ENCODE measurements at places on chromosomes 11 and 22.

GRCh38 chr11:110323786-110324185 is 27.4 kb upstream of the RDX start:
- DNase-seq = no peak

DNA sequence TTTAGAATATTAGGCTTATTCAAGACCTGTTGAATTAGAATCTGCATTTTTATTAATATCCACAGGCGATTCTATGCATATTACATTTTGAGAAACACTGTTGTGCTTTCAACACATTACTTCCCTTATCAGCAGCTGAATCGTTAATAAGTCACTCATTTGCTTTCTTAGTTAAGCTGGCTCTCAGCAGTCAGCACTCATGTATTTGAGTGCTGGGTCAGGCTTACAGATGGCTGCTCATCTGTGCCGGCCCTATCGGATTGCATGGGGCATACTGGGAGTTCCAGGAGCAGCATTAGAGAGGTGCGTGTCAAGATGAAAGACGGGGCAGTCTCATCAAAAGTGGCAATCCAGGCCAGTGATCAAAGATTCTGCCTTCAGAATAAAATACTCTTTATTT is 10.8 kb upstream of the OR51L1 start:
- no peak for DNase-seq

GRCh38 chr22:25039255-25039654 is 86.7 kb downstream of the KIAA1671 start:
- no peak for DNase-seq

DNA sequence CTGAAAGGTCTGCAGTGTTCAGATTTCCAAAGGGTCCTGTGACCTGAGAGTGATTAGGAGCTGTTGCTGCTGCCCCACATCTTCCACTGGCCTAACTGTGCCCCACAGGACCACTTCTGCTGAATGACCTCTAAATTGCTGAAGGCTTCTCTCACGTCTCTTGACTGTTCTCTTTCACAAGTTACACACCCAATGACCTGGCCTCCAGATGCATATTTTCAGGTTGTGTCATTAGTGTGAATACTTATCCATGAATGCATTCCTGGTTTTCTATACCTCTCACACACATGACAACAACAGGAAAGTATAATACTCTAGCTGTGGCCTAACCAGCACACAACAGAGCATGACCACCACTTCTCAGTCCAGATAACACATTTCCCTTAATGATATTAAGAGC is 15.4 kb downstream of the PRR14L start:
- DNase-seq = no peak

DNA sequence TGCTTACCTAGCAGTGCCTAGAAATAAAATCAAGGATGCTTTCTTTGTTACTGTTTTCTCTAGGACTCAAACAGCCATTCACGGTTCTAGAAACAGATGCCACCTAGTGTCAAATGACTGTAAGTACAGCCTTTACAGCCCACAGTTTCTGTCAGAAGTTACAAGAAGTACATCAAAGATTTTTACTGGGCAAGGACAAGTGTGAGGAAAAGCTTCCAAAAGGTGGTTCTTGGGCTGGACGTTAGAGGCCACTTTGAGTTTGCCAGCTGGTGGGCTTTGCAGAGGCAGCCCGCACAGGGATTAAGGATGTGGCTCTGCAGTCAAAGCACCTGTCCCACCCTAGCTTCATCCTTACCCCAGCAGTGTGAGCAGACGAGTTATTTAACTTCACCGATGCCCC is 6.9 kb downstream of the KMT5B start:
- peak; percentile 22 for DNase-seq

- no peak for DNase-seq
Observed at GRCh38 chr11:69378303-69379141, 84.6 kb downstream of the MYEOV start.

DNA sequence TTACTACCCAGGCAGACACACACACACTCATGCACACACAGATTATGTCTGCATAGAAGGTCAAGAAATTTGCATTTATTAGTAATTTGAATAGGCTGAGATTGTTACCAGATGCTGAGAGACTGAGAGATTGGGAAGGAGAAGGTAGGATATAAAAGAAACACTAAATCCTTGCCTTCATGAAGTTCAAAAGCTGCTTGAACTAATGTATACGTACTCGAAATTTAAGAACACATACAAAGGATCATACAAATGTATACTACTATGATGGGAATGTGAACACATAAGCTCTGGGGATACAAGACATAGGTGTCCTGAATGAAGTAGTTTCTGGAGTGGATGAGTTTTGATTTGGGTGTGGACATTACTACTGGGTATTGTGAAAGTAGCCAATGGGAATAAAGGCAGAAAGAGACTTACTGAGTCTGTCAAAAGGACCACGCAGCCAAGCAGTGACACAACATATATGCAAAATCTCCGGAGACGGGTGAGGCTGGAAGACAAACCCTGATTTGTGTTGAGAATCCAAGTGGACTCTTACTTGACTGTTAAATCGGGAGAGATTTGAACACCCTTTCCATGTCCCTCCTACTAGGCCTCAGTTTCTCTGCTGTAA is 7.3 kb upstream of the PKNOX2 start:
- no peak for DNase-seq

DNA sequence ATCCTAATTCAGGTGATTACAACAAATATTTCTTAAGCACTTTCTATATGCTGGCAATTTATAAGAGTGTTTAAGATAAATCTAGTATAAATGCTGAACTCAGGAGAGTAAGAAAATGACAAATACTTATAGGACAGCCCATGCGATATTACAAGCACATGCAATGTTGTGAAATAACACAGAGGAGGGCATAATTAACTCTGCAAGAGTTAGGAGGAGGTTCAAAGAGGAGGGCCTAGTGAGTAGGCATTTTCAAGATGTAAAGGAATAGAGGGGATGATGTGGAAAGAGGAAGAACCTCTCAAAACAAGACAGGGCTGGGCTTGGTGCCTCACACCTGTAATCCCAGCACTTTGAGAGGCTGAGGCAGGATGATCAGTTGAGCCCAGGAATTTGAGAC is 37.1 kb upstream of the IL17RA start:
- DNase-seq = no peak

- no peak for DNase-seq
Observed at GRCh38 chr11:5300251-5300650, 1.5 kb downstream of the OR51B4 start.

DNA sequence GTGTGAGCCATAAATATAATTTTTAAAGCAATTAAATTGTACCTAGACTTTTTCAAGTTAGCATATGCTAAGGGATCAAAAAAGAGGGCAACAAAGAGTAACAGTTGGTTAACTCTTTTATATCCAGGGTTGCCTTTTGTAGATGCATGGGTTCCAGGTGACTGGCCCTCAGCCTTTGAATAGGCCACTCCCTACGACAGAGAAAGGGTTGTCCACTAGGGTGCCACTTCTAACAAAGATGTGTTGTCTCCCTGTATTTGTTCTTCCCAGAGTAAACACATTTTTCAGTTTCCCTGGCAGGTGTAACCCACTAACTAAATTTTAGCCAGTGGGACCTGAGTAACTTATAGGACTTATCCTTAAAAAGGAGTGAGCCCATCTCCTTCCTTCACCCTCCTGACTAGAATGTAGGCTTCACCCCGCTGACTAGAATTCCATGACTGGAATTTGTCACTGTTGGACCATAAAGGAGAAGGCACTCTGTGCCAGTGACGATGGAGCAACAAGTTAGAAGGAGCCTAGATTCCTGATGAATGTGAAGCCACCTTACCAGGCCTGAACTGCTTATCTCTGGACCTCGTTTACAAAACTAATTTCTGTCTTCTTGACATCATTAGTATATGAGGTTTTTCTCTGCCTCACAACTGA is 16.6 kb downstream of the TUG1 start:
- no peak for DNase-seq

GRCh38 chr11:57493507-57494503 is 21.7 kb downstream of the SLC43A1 start:
- peak; percentile 78 for DNase-seq

DNA sequence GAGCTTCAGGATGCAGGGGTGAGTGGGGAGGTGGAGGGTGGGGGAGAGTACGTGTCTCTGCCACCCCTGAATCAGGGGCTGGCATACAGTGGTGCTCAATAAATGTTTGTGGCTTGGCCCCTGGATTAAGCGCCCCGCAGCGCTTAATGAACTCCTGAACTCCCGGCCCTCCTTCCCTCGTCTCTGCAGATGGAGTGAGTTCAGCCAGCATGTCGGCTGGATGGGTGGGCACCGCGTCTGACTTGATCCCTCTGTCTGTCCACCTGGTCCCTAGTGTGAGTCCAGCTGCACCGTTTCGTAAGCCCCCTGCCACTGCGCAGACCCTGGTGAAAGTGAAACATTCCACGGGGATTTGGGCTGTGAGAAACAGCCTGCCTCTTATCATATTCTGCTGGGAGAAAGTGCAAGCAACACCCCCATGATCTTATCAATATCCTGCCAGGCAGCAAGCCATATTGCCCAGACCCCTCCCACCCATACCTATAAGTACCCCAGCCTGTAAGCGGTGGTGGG is 12.0 kb upstream of the MRGPRD start:
- no peak for DNase-seq

DNA sequence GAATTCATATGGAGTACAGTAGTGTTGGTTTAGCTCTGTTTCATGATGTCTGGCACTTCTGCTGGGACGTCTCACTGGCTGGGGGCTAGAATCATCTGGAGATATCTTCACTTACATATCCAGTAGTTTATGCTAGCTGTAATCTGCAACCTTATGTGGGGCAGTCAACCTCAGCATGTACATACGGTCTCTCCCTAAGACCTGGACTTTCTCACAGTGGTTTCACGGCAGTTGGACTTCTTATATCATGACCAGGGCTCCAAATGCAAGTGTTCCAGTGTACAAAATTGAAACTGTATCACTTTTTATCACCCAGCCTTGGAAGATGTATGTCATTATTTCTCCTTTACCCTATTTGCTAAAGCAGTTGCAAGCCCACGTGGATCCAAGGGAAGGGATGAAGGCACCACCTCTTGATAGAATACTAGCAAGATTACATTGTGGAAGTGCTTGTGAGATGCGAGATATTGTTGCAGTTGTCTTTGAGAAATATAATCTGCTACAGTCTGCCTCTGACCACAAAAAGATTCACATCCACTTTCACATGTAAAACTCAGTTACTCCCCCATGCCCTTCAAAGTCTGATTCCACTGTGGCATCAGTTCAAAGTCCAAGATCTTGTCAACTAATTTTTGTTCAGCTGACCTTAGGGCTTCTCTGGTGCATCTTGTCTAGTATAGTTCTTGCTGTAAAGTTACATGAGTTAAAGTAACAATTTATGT is 316.6 kb upstream of the NCAM1 start:
- no peak for DNase-seq

DNA sequence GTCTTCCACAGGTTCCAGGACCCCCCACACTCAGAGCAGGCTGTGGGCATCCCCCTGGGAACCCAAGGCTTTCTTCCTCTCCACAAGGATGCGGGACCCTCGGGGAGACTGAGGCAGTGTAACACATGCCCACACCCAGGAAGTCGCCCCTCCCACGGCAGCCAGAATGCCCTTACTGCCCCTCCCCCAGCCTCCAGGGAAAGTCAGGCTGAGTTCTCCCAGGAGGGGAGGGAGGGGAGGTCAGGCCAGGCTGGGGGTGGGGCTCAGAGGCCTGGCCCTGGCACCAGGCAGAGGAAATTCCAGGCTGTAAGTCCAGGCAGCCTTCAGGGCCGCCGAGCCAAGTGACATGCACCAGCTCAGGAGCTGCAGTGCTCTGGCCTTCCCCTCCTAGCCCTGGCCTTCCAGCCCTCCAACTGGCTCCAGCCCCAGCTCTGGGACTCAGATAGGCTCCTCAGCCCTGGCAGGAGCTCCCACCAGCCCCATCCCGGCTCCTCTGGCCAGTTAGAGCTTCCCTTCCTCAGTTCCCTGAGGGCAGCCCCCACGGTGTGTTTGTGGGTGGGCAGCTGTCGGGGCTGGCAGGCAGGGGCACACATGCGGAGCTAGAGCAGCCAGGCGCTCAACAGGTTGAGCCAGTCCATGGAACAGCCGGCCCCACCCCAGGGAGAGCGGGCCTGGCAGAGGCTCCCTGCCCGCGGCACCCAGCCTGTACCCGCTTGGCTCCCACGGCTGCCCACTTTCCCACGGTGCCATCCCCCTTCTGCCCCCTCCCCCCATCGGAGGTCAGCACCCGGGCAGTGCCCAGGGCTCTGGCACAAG is 3.6 kb downstream of the BCL9L start:
- DNase-seq = no peak

DNA sequence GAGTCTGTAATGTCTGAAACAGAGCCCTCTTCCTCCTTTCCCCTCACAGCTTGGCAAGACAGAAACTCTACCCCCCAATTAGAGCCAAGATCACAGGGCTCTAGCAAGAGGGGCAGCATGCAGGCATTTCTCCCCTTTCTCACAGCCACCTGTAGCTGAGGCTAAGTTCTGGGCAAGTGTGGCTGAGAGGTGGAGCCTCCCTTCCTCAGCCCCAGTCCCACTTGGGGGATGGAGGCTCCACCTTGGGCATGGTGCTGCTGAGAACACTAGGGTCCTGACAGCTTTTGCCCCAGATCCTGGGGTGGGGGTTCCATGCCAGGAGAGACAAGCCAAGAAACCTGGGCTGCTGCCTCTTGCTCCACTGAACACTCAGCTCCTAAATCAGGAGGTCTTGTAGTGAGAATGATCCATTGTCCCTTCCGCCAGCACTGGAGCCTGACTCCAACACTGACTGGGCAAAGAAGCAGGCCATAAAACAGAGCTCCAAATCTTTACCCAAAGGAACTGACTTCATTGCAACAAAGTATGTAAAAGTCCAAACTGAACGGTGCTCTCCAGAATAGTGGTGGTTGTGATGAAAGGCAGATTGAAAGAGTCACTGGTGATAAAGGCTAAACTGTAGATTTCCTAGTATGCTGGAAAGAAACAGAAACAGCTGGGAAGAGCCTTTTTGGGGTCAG is 25.6 kb downstream of the NARS2 start:
- DNase-seq = no peak

- no peak for DNase-seq
Observed at GRCh38 chr22:37097346-37097745, 12.2 kb downstream of the TMPRSS6 start.

DNA sequence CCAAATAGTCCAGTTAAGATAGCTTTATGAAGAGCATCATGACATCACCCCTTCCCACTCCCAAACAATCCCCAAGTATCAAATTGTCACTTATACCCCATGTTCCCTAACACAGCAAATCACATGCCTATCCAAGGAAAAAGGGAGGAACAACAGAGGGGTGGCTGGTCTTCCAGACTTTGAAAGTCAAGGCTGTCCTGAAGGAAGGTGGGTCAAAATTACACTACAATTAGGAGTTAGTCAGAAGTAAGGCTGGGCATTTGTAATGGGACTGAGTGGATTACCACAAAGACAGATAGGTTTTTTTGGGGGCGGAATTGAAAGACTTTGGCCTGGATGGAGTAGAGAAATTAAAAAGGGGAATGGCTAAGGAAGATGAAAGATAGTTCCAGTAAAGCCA is 5.9 kb downstream of the PRAME start:
- DNase-seq = no peak

DNA sequence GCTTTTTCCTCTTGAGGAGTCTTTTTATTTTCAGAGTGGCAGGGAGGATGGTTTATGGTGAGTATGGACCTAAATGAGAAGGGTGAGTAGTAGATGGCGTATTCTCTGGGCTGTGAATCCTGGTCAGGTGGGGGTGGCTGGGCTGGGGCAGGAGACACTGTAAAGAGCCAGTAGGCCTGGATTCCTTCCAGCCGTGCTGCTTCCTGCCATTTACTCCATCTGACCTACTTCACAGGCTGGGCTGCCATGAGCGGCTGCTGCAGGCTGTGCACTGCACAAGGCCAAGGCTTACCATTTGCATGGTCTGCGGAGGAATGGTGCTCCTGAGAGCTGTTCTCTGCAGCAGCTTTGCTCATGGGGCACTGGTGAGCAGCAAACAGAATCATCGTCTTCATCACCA is 297.6 kb downstream of the KIRREL3 start:
- DNase-seq = no peak

- no peak for DNase-seq
Observed at GRCh38 chr11:118804094-118804493, 13.1 kb upstream of the DDX6 start.

Measured in CD4-positive, alpha-beta T cell treated with Interferon alpha-2 for 1 hour (primary cell).